Activated naive CD8-positive, alpha-beta T cell treated with anti-CD3 and anti-CD28 coated beads, Interleukin-2, amount 10 ng/mL, durations not matched to agents 7 days and 5 days (primary cell): ENCODE measurements at places on chromosomes 13 and 19. TPM values are rescaled to one million over a fixed set of nuclear protein-coding genes. Genes with fewer than 3 reads are reported as not detected.

RFPL4A gene
- total RNA-seq = not detected

CGB3 gene
- total RNA-seq = not detected

FFAR1 gene
- not detected for total RNA-seq

PTGIR gene
- total RNA-seq = 8.0 TPM

SLC25A41 gene
- total RNA-seq = 0.91 TPM

PSG2 gene
- not detected for total RNA-seq

ENOX1 gene
- not detected for total RNA-seq

DAND5 gene
- not detected for total RNA-seq

APOC1 gene
- total RNA-seq = 12.7 TPM

MBNL2 gene
- 17.2 TPM for total RNA-seq

CTXN1 gene
- not detected for total RNA-seq

TSSK6 gene
- total RNA-seq = 6.5 TPM

MTUS2 gene
- not detected for total RNA-seq

C19orf67 gene
- total RNA-seq = not detected

PDX1 gene
- total RNA-seq = not detected

SSC5D gene
- total RNA-seq = 0.86 TPM
